Iris pigment epithelial cell (primary cell): ENCODE measurements at places on chromosomes 4 and X.

GRCh38 chr4:108881190-108881589 is 118.3 kb upstream of the ETNPPL start:
- peak; percentile 77 for DNase-seq

GRCh38 chr4:14254252-14254651 is 626.7 kb upstream of the BOD1L1 start:
- DNase-seq, result peak; percentile 38

- no peak for DNase-seq
These were observed 129.1 kb downstream of the RCHY1 start for GRCh38 chr4:75385106-75385505.

- DNase-seq, result no peak
These were observed 109.9 kb upstream of the DDX53 start for GRCh38 chrX:22889819-22890218.

DNA sequence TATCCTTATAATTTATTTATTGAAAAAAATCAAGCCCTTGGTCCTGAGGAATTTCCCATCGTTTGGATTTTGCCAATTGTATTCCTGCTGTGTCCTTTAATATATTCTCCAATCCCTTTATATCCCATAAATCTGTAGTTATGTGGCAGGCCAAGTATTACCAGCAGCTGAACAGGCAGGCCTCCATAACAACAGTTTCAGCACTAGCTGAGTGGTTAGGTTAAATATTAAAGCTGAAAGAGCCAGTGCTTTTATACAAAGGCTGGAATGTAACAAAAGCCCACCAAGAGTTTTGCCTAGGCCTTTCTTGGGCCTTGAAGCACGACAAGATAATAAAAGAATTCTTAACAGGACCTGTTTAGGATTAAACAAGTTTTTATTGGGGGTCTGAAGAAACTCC is 366.6 kb upstream of the GALNT7 start:
- DNase-seq, result no peak

- DNase-seq, result peak; percentile 80
These were observed 2.1 kb downstream of the PITX2 start for GRCh38 chr4:110620691-110621327.

DNA sequence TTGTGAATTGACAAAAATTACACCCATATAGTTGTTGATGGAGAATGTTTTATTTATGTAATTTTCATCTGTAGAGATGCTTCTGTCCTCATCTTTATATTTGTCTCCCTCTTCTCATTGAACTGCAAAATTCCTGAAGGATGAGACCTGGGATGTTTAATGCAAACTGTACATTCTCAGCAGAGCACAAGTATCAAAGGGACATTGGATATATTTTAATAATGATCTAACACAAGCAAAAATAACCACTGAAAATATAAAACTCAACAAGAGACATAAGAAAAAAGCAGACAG is 28.6 kb downstream of the UGDH start:
- no peak for DNase-seq

- peak; percentile 39 for DNase-seq
These were observed 72.8 kb downstream of the SLC9A7 start for GRCh38 chrX:46686003-46686645.

DNA sequence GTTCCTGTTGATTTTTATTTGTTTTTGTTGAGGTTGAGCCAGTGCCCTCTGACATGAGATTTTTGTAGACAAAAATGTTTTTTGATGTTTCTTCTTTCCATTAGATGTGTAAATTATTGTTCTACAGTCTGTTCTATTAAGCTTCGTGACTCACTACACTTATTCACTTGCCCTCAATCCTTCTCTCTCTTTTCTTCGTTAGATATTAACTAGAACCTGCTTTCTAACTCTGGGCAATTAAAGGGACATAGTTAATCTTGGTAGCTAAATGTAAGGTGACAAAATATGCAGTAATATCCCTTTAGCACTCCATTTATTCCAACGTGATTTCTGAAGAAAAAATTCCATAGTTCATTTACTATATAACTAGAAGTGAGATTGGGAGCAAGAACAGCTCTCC is 333.9 kb downstream of the PDHA2 start:
- DNase-seq, result no peak

- DNase-seq, result peak; percentile 38
These were observed 129.4 kb upstream of the ARSJ start for GRCh38 chr4:114108869-114109268.

GRCh38 chrX:40127052-40127451 is 29.3 kb upstream of the BCOR start:
- no peak for DNase-seq

DNA sequence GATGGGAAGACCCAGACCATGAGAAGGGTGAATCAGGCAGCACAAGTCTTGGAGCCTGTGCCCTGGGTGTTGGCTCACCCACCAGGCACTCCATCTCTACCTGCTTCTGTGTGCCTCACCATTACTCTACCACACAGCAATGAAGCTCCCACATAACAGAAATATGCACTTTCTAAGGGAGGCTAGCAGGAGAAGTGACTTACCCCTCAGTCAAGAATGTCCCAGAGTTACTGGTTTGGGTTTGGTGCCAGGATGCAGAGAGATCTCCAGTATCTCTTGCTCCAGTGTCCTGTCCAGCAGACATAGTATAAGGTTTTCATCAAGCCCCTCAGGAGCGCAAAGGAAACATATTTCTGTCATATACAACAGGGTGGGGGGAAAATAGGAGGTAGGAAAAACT is 11.3 kb upstream of the RAB40A start:
- DNase-seq, result no peak

GRCh38 chrX:6292599-6292998 is 63.9 kb upstream of the NLGN4X start:
- DNase-seq, result no peak

GRCh38 chrX:37472836-37473235 is 98.6 kb upstream of the LANCL3 start:
- DNase-seq, result no peak

GRCh38 chrX:120485315-120485637 is 16.2 kb upstream of the LAMP2 start:
- DNase-seq, result no peak

DNA sequence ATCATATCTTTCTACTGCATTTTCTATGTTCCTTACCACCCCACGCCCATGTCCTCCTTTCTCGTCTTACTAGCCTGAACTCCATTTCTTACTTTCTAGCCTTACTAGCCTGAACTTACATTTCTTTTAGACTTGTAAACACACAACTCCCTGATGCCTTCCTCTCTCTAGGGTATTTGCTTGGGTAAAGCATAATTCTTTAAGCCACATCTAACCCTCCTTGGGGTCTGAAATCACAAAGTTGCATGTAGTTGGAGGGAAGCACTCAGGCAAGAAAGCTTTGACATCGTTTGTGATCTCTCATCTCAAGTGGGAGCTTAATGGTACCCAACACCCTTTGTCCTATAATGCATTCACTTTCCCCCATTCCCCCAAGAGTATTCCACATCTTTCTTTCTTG is 124.4 kb downstream of the SPOCK3 start:
- DNase-seq, result no peak

DNA sequence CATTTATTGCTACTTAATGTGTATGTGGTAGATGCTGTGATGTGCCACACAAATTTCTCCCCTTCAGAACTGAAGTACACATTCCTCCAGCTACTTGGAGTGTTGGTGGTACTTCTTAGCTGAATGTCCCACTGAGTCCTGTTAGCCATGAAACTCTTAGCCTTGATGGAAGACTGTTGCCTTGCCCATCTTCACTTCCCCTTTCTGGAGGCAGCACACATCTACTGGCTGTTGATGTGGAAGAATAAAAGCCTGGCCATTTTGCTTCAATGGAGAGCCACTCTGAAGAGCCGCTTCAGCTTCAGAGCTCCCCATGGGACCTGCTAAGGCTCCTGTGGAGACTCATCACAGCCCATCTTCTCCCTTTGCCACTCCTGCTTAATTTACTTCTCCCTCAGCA is 157.7 kb upstream of the PITX2 start:
- no peak for DNase-seq

GRCh38 chr4:28508636-28509035 is 1648.0 kb downstream of the STIM2 start:
- no peak for DNase-seq

GRCh38 chr4:88573995-88574394 is 18.3 kb upstream of the HERC3 start:
- DNase-seq, result no peak

GRCh38 chr4:41877020-41877796 is 58.0 kb upstream of the TMEM33 start:
- no peak for DNase-seq

DNA sequence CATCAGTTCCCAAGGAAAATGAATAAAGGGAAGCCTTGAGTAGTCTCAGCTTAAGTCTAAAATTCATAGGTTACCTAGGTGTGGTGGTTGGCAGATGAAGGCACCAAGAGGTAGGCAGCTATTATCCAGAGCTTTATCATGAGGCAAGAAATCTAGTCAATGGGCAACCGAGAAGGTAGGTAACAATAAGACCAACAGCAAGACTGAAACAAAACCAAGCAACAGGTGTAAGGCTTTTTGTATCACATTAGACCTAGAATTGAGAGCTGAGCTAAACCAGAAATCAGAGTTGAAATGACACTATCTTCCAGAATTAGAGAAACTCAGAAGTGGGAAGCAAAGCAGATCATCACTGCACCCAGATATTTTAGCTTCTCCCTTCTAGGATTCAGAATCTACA is 117.1 kb downstream of the CAMK2D start:
- no peak for DNase-seq

GRCh38 chr4:41882625-41883347 is 52.4 kb upstream of the TMEM33 start:
- DNase-seq, result peak; percentile 34

- no peak for DNase-seq
These were observed 5.7 kb downstream of the TBC1D14 start for GRCh38 chr4:6915041-6916005.

GRCh38 chr4:61638591-61638990 is 438.5 kb downstream of the ADGRL3 start:
- DNase-seq, result peak; percentile 34

DNA sequence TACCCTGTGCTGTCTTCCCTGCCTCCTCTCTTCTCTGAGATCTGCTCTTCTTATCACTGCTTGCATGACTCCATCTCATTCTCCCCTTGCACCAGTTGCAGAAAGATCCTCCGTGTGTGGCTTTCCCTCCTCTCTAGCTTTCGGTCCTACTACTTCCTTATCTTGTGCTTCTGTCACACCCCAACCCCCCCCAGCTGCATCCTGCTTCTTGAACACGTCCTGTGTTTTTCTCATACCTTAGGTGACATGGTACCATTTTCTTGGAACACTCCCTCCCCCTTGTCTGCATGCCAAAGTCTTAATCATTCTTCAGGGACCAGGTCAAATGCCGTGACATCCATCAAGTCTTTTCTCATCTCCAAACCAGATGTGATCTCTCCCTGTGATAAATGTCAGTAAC is 46.4 kb downstream of the FHL1 start:
- DNase-seq, result no peak

- peak; percentile 47 for DNase-seq
These were observed 588.4 kb upstream of the FAM241A start for GRCh38 chr4:111556851-111557250.

GRCh38 chr4:167196344-167197012 is 37.8 kb downstream of the SPOCK3 start:
- peak; percentile 23 for DNase-seq

- DNase-seq, result no peak
These were observed 220.8 kb downstream of the SPANXN3 start for GRCh38 chrX:143296521-143296920.

DNA sequence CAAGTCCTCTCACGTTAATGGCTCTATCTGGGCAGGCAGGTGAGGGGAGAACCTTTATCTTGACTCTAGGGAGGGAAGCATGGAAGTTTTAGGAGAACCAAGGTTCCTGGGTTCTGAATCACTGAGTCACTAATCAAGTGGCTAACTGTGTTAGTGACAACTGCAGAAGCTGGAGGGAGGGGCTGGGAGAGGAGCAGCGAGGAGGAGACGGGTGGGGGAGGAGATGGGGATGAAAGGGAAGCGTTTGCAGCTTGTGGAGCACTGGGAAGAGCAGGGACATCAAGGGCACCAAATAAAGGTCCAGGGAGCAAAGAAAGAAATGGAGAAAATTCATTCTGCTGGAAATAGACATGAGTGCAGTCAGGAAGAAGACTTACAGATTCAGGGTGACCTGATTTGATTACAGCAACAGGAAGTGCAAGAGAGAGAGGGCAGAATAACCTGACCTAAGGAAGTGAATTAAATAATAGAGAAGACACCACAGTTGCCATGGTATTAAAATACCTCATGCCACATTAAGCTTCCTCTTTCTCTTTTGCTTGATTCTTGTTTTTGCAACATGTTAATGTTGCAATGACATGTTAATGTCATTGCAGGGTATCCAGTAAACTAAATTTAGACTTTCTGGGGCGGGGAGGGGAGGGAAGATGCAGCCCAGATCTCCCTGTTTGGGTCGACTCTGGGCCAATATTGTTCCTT is 4.5 kb upstream of the SETD7 start:
- peak; percentile 38 for DNase-seq

GRCh38 chrX:7637066-7637465 is 205.9 kb upstream of the VCX start:
- DNase-seq, result no peak

DNA sequence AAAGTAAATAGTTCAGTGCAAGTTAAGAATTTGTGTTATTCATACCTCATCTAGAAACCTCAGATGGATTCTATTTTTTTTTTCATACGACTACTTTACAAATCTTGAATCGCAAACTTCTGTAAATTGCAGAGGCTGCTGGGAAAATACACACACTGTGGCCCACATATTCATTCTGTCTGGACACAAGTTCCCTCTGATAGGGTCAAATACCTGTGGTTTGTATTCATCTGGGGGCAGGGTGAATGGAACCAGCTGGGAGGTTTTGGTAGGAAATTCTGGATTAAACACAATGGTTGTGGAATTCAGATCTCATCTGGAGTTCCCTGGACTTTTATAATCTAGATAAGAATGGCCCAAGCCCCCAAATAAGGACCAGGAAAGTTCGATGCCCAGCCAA is 56.2 kb downstream of the SPATA18 start:
- DNase-seq, result peak; percentile 21

GRCh38 chrX:12997906-12998687 is 23.2 kb downstream of the TMSB4X start:
- DNase-seq, result no peak

GRCh38 chr4:140049849-140050637 is 103.9 kb downstream of the MAML3 start:
- DNase-seq, result peak; percentile 60

DNA sequence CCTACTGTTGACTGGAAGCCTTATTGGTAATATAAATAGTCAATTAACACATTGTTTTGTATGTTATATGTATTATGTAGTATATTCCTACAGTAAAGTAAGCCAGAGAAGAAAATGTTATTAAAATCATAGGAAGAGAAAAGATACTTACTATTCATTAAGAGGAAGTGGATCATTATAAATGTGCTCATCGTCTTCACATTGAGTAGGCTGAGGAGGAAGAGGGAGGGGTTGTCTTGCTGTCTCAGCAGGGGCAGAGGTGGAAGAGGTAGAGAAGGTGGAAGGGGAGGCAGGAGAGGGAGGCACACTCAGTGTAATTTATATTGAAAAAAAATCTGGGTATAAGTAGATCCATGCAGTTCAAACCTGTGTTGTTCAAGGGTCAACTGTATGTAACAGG is 10.6 kb downstream of the CDKL5 start:
- DNase-seq, result no peak
